ENCODE measurements at places on chromosomes 3 and 15. TPM values are rescaled to one million over a fixed set of nuclear protein-coding genes. Genes with fewer than 3 reads are reported as not detected.

EPHB1 gene
- not detected for total RNA-seq

DNA sequence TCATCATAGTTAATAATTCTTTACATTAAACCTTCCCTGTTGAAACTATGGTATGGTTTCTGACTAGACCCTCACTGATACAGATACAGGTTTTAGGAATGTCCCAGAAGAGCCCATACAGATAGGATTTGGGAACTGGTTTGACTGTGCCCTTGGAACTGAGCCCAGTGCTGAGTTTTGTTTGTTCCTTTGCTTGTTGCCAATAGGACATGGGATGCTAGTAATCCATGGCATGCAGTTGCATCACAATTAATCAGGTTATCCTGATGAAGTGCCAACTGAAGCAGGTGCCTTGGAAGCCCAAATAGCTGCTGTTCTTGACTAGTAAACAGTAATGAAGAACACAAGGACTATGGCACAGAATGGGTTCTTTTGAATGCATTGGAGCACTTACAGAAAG lies 230.6 kb downstream of the NEK10 start:
- DNase-seq, result no peak

DNA sequence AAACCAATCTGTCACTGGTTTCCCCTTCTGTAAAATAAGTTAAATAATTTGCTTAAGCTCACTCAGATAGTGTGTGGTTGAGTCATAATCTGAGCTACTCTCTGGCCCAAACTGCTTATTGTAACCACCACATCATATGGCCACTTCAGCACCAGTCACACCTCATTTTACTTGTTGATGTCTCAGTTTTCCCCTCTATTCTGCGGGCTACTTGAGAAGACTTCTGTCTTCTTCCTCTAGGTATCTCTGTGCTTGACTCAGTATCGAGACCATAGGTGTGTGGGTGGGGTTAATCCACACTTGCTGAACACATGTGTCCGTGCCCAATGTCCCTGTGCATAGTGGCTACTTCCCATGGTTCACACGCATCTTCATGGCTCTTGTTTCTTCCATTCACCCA lies 32.9 kb downstream of the CRYGS start:
- DNase-seq, result no peak

DNA sequence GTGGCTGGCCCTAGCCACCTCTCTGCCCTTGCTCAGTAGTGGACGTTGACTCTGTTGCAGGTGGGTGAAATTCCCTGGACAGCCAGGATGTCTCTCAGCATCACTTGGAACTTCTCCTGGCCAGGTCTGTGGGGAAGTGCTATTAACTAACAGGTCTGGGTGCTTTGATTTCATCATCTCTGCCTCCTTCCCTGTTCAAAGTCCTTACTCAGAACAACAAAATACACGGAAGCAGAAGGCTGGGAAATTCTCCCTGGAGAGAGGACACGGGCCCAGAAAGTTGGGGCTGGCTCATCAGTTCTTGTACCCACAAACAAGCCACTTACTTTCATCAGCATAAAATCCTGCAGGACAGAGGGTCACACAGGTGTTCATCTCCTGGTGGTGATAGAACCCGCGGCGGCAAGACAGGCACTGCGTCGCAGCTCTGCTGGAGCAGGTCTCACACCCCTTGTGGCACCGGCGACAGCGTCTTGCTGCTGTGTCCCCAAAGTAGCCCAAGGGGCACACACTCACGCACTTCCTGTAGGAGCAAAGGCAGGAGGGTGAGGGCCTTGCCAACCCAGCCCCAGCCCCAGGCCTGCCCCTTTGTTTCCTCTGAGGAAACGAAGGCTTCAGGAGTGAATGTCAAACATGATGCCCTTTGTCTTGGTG lies 29.6 kb upstream of the SNRPA1 start:
- DNase-seq, result peak; percentile 30

GPR62 gene
- not detected for total RNA-seq

GRCh38 chr3:3102751-3103150 lies 7.4 kb downstream of the IL5RA start:
- no peak for DNase-seq

CXCR6 gene
- not detected for total RNA-seq

DNA sequence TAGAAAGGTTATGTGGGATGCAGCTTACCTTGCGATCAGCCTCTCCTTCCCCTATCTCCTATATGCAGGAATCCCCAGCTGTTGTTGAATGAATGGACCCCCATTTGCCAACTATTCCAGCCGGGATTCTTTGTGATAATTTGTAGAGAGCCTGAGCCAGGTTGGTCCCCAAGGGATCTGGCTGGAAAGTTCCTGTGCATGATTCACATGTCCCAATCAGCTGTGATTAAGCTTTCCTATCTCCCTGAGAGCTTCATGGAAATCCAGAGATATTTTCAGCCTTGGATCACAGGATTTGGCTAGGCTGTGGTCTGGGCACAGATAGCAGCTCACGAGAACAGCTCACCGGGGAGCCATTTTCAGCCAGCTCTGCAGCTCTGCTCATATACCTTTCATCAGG lies 76.7 kb downstream of the ARNT2 start:
- DNase-seq, result no peak

Measured in HT-29 (cell line).